ENCODE measurements at places on chromosomes 3 and 15. TPM values are rescaled to one million over a fixed set of nuclear protein-coding genes. Genes with fewer than 3 reads are reported as not detected.

DNA sequence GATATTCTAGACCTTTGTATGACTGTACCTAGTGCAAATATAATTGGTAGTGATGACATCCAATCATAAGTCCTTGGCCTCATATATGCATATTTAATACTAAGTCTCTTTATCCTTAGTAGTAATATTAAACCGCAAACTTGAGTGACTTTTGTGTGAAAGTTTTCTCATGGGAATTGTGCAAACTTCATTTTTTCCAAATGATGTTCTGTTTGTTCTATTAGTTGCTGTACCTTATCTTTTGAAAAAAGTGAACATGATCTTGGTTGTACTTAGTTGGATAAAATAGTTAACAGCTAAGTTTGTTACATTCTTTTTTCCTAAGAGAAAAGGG, 43.2 kb downstream of the TMEM45A start:
- DNase-seq = no peak
- no peak overlapping the region for H3K4me3 ChIP-seq

DNA sequence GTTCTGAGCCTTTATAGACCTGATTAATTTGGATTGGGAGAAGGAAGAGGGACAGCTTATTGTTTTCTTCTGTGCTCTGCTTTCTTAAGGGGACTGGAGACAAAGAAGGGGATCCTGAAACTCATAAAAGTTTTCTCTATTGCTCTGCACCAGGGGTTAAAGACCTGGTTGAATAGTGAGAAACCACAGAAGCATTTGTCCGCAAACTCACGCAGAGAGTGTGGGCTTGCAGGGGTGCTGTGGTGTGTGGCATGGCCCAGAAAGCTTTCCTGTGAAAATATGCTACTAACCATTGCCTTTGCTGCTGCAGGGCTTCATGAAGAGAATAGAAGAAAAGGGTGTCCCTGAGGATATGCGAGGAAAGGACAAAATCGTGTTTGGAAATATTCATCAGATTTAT, 73.1 kb upstream of the UMPS start:
- no peaks in the 10 kb centered on the region for H3K4me1 ChIP-seq
- DNase-seq = no peak
- H3K27me3 ChIP-seq = no peaks in the 10 kb centered on the region
- H3K36me3 ChIP-seq = peaks cover 29% of the 10 kb centered on the region

ARRDC4 gene
- 188 TPM for total RNA-seq

SPTBN5 gene
- 8.0 TPM for total RNA-seq

AADACL2 gene
- total RNA-seq = not detected

GRCh38 chr3:41267975-41268640, 68.8 kb downstream of the CTNNB1 start:
- no peak overlapping the region for H3K27ac ChIP-seq
- H3K4me1 ChIP-seq = no peaks in the 10 kb centered on the region
- H3K36me3 ChIP-seq = no peaks in the 10 kb centered on the region
- no peak for DNase-seq
- H3K27me3 ChIP-seq = no peaks in the 10 kb centered on the region

DNA sequence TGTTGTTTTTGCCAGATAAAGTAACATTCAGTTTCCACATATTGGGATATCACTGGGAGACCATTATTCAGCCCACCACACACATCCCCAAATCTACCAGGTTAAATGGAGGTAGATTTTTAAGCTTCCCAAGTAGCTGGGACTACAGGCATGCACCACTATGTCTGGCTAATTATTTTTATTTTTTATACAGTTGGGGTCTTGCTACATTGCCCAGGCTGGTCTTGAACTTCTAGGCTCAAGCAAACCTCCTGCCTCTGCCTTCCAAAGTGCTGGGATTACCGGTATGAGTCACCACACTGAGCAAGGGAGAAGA, 96.6 kb upstream of the CHD2 start:
- no peaks in the 10 kb centered on the region for H3K27me3 ChIP-seq
- no peaks in the 10 kb centered on the region for H3K36me3 ChIP-seq
- peaks cover 61% of the 10 kb centered on the region for H3K4me1 ChIP-seq
- H3K27ac ChIP-seq = peak overlapping the region; percentile 86
- H3K4me3 ChIP-seq = no peak overlapping the region

GRCh38 chr3:32819551-32820348, 2.0 kb downstream of the TRIM71 start:
- no peak overlapping the region for H3K27ac ChIP-seq
- H3K36me3 ChIP-seq = no peaks in the 10 kb centered on the region
- peaks cover 100% of the 10 kb centered on the region for H3K27me3 ChIP-seq
- no peak for DNase-seq

DNA sequence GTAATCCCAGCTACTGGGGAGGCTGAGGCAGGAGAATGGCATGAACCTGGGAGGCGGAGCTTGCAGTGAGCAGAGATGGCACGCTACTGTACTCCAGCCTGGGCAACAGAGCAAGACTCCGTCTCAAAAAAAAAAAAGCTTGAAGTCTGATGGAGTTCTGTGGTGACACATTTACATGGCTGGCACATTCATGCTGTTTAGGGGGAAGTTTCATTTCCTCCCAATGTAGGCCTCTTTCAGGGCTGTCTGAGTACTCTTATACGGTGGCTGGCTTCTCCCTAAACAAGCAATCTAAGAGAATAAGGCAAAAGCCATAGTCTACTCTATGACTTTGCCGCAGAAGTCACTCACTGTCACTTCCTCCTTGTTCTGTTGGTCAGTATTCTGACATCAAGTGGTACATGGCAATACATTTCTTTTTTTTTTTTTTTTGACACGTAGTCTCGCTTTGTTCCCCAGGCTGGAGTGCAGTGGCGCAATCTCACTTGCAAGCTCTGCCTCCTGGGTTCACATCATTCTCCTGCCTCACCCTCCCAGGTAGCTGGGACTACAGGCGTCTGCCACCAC, 41.2 kb downstream of the OIP5 start:
- no peak overlapping the region for H3K4me3 ChIP-seq
- H3K4me1 ChIP-seq = no peaks in the 10 kb centered on the region
- DNase-seq = peak; percentile 12
- no peak overlapping the region for H3K27ac ChIP-seq
- no peaks in the 10 kb centered on the region for H3K27me3 ChIP-seq

DNA sequence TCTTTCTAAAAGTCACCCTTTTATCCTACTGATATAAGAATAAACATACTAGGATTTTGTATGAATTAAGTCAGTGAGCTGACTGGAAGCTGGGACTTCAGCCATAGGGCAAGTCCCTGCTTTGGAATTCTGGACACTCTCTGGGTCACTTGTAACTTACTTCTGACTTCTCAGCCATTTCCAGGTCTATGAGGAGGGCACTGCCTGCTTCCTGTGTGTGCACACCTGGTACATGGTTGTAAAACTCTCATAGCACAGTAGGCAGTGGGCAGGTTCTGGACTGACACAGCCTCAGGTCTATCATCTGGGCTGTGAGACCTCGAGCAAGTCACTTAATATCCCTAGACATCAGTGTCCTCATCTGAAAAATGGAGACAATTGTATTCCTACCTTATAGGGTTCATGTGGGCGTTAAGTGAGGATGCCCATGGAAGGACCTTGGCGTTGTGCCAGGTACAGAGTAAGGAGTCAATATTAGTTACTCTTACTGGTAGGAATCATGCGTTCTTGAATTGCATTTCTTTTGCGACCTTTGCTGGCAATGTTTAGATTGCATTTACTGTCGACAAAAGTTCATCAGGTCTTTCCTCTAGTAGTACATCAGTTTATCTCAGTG, 27.5 kb upstream of the TGM5 start:
- no peak overlapping the region for H3K27ac ChIP-seq
- DNase-seq = no peak
- peaks cover 54% of the 10 kb centered on the region for H3K27me3 ChIP-seq
- H3K4me1 ChIP-seq = peaks cover 4% of the 10 kb centered on the region
- H3K4me3 ChIP-seq = no peak overlapping the region
- no peaks in the 10 kb centered on the region for H3K36me3 ChIP-seq

GOLGA8N gene
- 11.1 TPM for total RNA-seq

MST1 gene
- 12.2 TPM for total RNA-seq

DNA sequence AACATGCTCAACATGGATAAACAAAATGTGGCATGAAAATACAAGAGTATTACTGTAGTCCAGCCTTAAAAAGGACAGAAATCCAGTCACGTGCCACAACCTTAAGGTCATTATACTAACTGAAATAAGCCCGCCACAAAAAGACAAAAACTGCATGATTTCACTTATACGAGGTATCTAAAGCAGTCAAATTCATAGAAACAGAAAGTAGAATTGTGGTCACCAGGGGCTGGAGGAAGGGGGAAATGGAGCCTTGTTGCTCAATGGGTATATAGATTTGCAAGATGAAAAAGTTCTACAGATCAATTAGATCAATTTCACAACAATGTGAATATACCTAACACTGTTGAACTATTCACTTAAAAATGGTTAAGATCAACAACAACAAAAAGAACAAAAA, 7.4 kb downstream of the GLB1 start:
- no peak overlapping the region for H3K27ac ChIP-seq
- H3K4me3 ChIP-seq = no peak overlapping the region
- H3K36me3 ChIP-seq = no peaks in the 10 kb centered on the region
- DNase-seq = no peak
- no peaks in the 10 kb centered on the region for H3K4me1 ChIP-seq

- H3K36me3 ChIP-seq = no peaks in the 10 kb centered on the region
- H3K4me1 ChIP-seq = no peaks in the 10 kb centered on the region
- DNase-seq = no peak
- H3K27ac ChIP-seq = no peak overlapping the region
- H3K4me3 ChIP-seq = no peak overlapping the region
These were observed 90.0 kb upstream of the BNIP2 start for GRCh38 chr15:59779110-59779509.

DNA sequence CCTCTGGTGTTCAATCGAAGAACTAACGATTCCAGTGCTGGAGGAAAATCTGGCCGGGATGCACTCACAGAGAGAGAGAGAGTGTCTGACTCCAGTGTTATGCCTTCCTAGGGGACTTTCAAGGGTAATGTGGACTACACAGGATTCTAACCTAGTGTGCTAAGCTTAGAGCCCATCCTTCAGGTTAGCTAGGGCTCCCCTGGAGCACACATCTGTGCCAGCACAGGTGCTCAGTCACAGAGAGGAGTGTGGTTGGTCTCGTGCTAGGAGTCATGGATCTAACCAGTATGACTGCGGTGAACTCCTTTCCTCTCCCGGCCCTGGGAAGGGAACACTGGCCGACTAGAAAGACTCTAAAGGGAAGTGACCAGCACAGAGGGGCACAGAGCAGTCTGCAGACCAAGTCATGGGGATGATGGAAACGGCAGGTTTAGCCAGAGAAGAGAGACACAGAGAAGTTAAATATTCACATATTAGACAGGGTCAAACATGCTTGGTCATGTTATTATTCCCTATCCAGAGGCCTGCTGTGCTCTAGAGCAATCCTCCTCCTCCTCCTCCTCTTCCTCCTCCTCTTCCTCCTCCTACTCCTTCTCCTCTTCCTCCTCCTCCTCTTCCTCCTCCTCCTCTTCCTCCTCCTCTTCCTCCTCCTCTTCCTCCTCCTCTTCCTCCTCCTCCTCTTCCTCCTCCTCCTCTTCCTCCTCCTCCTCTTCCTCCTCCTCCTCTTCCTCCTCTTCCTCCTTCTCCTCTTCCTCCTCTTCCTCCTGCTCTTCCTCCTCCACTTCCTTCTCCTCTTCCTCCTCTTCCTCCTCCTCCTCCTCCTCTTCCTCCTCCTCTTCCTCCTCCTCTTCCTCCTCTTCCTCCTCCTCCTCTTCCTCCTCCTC, 280.3 kb downstream of the XXYLT1 start:
- no peak for DNase-seq
- H3K4me1 ChIP-seq = no peaks in the 10 kb centered on the region
- H3K4me3 ChIP-seq = no peak overlapping the region
- no peaks in the 10 kb centered on the region for H3K27me3 ChIP-seq
- H3K36me3 ChIP-seq = no peaks in the 10 kb centered on the region

OSTN gene
- total RNA-seq = 0.16 TPM
